ENCODE measurements at places on chromosomes 13 and 19.

DNA sequence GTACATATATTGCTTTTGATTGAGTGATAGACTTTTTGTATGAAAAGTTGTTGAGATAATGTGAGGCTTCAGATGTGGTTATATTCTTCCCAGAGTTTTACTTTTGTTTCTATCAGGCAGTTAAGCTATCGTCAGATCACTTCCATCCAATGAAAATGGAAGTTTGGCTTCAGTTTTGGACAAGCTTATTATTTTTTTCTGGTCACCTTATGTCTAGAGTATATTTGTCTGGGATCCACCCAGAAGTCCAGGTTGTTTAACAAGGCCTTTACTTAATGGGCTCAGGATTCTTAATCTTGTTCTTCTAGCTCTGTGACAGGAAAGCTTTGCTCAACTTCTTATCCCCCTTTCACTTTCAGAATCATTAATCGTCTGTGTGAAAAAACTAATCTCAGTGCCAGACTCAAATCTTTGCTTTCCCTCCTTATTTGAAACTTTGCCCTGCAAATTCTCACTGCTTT lies 150.9 kb downstream of the PDS5B start:
- DNase-seq, result peak; percentile 29

- DNase-seq, result no peak
Measured at GRCh38 chr13:21641629-21642028, 29.2 kb upstream of the FGF9 start.

DNA sequence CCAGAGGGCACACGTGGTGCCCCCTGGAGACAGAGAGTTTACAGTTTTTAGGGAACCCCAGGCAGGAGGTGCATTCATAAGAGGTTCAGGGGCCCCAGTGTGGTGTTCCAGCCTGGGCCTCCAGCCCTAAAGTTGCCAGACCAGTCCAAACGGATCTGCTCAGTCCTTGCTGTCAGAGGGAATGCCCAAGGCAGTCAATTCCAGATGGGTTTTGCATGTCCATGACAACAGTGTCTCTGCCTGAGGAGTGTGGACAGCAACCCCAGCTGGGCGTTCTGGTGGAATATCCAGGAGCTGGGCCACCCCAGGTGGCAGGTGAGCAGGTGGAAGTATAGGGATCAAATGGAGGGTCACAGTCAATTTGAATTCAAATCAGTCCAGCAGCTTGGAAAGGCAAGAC lies 25.3 kb downstream of the FBXO27 start:
- no peak for DNase-seq

GRCh38 chr13:104773775-104774174 lies 1707.6 kb upstream of the SLC10A2 start:
- peak; percentile 16 for DNase-seq

DNA sequence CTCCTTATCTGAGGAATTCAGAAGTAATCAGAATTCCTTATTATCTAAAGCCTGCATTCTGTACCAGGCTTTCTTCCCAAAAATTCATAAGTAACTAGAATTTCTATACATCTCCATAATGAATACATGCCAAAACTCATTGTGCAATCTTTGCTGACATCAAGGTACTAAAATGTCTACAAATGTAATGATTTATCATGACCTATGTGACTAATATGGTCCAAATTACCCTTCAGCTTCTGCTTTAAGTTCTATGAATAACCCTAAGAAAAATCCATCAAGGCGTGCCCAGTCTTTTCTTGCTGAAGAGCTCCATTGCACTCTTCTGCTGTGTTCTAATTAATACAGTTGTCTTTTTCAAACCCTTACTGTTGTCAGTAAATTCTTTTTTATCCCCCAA lies 58.5 kb upstream of the SLITRK1 start:
- no peak for DNase-seq

- no peak for DNase-seq
Measured at GRCh38 chr19:51541458-51542357, 10.2 kb upstream of the SIGLEC6 start.

DNA sequence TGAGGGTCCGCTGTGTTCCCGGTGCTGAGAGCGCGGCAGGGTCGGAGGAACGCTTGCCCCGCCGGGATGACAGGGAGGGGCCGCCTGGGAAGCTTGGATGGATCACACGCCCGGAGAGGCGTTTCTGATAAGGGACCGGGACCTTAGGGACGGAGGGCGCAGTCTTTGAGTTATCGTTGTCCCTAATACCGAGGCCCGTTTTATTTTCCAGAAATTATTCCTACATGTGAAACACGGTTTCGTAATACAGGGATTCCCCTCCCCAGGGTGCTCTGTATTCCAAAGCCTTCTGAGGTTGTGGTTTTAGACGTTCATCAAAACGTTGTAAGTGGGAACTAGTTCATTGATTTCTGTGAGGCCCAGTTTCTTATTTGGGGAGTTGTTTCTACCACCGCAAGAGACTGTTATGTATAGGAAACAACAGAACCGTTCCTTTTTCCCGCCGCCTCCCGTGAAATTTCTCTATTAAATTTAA lies 752 bp downstream of the PDCD5 start:
- DNase-seq, result no peak

- DNase-seq, result no peak
Measured at GRCh38 chr19:1566392-1567115, 1.6 kb downstream of the MEX3D start.

DNA sequence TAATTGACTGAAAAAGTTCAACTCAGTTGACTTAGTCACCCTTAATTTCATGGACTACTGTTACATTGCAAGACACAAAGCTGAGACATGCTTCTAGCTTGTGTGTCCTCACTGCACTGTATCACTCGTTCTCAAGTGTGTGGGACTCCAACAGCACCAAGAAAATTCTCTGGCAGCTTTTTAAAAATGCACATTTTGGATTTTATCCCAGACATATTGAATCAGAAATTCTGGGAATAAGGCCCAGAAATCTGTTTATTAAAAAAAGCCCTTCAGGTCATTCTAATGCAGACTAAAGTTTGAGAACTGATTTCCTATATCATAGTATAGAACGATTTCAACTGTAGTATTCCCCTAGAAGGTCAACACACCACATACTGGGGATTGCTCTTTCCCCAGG lies 1485.3 kb downstream of the PCDH9 start:
- no peak for DNase-seq

- no peak for DNase-seq
Measured at GRCh38 chr19:30896554-30896953, 452.7 kb downstream of the TSHZ3 start.

DNA sequence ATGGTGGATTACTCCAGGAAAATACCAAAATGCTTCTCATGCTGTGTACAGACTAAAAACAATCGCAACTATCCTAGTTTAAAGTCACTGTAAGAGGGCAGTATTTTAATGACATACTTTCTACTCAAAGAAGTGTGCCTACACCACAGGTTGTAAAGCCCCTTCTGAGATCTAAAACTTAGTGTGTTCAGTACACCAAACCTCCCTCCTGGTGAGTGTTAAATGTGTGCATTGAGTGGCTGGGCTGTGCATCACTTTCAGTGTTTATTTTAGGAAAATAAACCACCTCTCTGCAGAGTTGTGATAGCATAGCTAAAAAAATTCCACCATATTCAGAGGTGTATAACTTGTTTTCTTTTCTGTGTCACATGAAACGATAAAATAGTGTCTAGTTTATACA lies 263.7 kb downstream of the DACH1 start:
- DNase-seq, result no peak

DNA sequence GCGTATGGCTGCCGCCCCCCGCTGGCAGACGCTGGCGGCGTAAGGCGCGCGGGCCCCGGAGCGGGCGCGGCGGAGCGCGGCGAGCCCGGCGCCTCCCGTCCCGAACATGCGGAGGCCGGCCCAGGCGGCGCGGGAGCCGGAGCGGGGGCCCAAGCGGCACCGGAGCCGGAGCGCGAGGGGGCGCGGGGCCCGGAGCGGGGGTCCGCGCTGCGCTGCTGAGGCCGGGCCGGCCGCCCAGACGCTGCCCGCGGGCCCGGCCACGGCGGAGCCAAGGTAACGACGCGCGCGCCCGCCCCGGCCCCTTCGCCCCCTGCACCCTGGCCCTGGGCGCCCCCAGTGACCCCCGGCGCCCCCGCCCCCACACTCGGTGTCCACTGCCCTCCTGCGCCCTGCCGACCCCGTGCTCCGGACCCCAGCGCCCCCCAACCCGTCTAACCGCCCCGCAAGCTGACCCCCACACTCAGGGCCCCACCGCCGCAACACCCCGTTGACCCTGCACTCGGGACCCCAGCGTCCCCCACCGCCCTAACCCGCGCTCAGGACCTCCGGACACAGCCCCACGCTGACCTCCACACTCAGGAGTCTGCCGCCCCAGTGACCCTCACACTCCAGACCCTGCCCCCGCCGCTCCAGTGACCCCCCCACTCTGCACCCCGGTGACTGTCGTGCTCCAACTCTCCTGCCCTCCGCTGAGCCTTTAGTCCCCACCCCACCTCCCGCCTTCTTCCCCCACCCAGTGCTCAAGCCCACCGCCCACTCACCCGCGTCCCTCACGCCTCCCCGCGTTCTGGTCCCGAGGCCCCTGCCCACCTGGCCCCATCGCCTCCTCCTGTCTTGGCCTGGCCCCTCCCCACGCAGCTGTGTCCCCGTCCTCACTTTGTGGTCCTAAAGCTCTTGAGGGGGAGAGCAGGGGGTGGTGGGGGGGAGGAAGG lies at the start of gene CSNK1G2:
TSS of gene CSNK1G2 (plus strand) at position 27 of the 932 bp plus-strand sequence. CDS start 28,601 bp downstream, outside the sequence.
- no peak for DNase-seq

- DNase-seq, result peak; percentile 80
Measured at GRCh38 chr19:12140545-12141404, 625 bp upstream of the ZNF20 start.

All from GM13977 (cell line).